Cerebellar nuclear complex (tissue), 1 donor: ENCODE measurements at places on chromosomes 16 and 17.

GRCh38 chr17:83125515-83126274 lies 46.3 kb downstream of the METRNL start:
- DNase-seq: no peak

- no peak for DNase-seq
Observed at GRCh38 chr17:71842986-71843385, 277.8 kb upstream of the SOX9 start.

DNA sequence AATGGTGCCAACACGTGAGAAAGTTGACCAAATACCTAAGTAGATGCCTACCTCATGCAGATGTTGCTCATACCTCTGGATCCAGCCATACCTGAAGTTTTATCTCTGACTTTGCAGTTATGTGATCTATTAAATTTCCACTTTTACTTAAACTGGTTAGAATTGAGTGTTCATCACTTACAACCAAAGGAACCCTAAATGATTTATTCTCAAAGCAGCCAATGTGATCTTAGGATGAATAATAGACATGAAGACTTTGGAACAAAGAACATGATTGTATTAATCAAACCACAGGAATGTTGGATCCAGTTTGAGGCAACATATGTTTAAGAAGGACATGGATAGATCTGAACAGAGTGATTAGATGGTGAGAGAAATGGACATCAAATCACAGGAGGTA lies 68.7 kb downstream of the IRX6 start:
- no peak for DNase-seq

DNA sequence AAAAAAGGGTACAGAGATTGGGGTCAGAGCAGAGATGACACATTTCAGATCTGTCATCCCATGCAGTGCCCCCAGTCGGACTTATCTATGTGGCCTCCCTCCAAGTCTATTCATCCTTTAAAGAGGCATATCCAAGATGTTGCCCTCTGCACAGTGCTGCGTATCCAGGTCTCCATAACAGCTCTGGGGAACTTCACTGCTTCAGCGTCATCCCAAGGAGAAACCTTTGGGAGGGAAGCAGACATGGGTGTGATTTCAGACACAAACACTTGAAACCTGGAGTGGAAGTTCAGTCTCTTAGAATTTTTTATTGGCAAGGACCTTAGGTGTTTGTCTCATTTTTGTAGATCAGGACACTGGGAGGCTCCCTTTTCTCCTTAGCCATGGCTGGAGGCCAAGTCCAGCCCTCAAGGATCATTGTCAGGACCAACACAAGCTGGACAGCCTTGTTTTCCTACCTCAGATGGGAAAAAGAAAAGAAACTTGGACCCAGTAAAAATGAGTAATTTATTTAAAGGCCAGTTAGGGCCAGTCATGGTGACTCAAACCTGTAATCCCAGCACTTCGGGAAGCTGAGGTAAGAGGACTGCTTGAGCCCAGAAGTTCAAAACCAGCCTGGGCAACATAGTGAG lies 23.9 kb upstream of the NLK start:
- DNase-seq: no peak

- DNase-seq: no peak
Observed at GRCh38 chr16:47461598-47462266, 601 bp downstream of the PHKB start.

DNA sequence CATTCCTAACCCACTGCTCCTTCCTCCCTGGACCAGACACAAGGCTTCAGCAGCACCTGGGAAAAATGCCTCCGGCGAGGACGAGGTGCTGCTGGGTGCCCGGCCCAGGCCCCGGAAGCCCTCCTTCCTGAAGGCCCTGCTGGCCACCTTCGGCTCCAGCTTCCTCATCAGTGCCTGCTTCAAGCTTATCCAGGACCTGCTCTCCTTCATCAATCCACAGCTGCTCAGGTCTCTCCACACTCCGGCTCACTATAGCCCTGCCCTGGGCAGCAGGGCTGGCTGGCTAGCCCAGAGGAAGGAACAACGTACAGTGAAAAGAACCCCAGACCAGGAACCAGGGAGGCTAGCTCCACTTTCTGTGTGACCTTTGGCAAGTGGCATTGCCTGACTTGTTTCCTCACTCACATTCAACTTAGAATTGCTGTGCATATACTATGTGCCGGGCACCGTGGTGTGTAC lies 26.2 kb downstream of the ABCC3 start:
- DNase-seq: no peak

- no peak for DNase-seq
Observed at GRCh38 chr16:12798846-12799245, 4.8 kb downstream of the CPPED1 start.

DNA sequence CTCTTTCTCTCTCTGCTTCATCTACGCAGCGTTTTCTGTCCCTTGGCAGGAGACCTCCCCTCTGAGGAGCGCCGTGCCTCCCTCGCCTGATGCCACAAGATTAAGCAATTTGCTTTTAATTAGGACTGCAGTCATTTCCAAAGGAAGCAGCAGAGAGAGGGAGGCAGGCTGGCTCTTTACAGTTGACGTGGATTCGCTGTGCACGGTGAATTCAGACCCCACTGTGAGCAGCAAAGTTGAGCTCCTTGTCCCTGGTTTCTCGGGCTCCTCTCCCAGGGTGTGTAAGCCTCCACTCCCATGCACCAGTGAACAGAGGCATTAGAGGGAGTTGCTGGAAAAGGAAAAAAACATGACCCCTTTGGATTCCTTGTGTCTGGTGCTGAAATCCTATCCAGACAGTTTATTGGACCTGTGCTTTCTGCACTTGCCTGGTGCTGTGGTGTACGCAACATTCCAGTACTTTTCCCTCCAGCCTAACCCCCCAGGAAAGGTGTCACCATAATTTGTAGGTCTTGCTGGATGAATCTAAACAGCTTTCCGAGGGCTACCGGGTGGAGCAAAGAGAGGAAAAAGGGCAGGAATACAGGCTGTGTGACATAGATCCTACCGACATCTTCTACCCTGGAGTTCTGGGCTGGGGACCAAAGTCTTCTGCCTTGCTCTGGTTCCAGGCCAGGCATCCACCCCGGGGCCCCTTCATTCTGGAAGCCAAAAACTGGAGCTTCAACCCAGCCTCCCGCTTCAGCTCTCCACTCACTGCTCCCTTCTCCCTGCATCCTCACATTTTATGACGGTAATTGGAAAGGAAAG lies 171.0 kb downstream of the MAF start:
- no peak for DNase-seq

- DNase-seq: no peak
Observed at GRCh38 chr16:12081048-12081404, 104.5 kb downstream of the SNX29 start.

GRCh38 chr16:30894540-30895368 lies 877 bp upstream of the BCL7C start:
- no peak for DNase-seq

DNA sequence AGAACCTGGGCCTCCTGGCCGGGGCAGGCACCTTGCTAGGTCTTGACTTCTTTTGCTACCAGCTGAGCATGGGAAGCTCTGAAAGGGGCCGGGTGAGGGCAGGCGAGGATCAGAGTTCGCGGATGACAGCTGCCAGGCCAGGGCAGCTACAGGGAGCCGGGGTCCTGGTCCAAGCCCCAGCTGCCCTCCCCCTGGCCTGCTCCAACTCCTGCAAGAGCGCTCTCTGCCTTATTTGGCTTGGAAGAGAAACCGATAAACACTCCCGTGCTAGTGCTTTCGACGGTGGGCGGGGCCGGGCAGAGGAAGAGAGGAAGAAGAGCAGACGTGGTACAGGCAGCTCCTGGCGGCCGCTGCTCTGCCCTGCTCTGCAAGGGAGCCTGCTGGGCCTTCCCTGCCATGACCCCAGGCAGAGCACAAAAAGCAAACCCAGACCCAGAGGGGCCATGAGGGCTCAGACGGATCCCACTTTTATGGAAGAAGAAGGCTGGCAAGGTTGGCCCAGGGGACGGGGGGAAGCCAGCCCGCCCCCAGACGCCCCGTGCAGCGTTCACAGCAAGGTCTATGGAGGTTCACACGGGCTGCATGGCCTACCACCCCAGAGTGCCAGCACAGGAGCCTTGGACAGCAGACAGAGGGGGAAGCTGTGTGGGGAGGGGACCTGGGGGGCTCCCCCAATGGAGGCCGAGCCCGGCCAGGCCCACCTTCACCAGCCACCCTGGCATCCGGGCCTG lies 25.6 kb downstream of the PIEZO1 start:
- no peak for DNase-seq

DNA sequence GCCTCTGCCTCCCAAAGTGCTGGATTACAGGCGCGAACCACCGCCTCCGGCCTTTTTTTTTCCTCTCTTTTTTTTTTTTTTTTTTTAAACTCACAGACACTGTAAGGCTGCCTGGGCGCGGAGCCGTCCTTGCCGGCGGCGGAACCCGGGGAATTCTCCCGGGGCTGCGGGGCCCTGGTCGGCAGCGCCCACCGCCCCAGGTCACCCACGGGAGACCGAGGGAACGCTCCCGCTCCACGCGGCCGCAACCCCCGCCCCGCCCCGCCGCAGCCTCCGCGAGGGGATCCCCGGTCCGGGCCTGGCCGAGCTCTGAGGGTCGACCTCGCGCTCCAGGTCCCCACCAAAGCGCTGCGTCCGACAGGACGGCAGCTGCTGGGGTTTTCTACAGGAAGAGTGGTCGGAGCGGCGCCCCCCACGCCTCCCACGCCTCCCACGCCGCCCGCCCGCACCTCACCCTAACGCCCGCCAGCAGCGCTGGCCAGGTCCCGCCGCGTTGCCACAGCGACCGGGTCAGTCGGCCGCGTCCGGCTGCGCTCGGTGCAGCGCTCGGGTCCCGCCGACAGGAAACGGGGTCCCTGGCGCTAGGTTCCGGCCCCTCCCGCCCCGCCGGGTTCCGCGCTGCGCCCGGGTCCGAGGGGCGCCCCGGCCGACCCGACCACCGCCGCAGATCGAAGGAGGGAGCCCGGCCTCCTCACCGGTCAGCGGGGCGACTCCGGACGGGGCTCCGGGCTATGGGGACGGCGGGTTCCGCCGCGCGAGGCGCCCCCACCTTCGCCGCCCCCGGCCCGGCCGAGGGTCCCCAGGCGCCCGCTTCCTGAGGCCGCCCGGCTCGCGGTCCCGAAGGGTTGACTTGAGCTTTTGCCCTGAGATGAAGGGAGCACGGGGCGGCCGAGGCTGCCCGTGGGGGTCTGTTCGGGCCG lies at the start of gene CCDC57:
Gene CCDC57, minus strand, starts transcription at position 512 of the 920 bp plus-strand sequence. CDS start 10,898 bp downstream, outside the sequence.
- no peak for DNase-seq

- DNase-seq: no peak
Observed at GRCh38 chr17:9957244-9957643, 52.2 kb upstream of the RCVRN start.

DNA sequence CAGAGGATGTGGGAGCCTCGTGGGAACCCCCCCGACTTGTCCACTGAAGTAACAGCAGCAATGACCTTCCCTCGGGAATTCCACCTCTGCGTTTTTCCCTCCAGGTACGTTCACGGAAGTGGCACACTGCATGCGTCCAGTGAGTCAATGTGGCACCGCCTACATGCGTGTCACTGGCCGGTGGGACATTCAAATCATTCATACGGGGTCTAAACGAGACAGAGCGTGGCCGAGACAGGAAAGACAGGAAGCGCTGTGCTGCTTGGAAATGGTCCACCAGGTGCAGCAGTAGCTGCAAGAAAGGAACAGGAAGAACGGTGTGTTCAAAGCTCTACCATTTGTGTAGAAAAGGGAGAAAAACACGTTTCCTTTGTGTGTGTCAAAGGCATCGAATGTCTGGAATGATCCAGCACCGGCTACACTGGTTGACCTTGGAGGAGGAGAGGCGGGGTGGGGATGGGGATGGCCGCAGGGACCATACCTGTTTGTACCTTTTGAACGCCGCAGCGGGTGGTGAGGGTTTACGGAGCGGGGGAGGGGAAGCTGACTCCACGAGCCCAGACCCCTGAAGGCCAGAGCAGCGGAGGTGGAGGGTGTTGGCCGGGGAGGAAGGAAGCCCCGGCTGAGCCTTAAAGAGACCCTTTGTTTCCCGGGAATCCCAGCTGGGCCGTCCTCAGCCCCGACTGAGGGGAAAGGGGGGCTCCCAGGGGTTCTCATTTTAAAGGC lies 1.7 kb upstream of the PGAP6 start:
- no peak for DNase-seq

- no peak for DNase-seq
Observed at GRCh38 chr17:19546289-19547065, 12.8 kb downstream of the SLC47A1 start.

DNA sequence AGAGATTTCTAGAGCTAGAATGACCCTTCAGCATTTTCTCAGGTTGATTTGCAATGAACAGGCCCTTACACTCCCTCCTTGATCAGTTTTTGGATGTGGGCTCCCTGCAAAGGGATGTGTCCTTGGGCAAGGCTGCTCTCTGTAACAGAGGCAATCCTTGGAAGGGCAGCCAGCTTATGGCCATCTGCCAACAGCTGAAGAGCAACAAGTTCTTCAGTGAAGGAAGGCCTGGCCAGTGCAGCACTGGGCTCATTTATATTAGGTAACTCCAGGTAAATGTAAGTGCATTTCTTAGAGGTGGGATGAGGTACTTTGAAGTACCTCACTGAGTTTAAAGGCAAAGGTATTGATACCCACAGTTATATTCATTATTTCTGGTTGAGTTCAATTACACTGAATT lies 114.3 kb upstream of the KCNJ16 start:
- no peak for DNase-seq

DNA sequence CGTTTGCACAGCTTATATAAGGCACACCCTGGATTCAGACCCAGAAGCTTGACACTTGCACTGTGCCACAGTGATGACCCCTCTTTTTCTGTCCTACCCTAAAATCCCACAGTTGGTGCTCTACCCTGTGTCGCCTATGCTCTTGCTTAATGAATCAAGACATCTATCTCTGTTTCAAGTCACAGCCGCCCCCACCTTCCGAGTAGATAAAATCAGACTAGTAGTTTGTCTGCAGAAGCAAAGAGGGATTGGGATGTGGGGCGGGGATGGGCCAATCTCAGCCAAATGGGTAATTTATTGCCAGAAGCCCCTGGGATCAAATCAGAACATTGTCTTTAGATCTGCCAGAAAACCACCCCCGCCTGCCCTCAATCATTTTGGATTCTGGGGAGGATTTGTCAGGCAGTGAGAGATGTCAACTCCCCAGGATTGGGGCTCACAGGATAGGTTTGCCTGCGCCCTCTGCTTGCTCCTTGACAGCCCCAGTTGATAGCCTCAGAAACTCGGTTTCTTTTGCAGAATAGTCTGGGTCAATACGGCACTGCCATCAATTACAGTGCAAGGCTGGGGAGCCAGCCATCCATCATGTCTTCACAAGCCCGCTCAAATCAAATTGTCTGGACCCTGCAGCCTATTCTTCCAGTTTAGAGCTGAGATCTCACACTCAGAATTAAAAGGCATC lies 520.8 kb downstream of the GRIN2A start:
- no peak for DNase-seq

DNA sequence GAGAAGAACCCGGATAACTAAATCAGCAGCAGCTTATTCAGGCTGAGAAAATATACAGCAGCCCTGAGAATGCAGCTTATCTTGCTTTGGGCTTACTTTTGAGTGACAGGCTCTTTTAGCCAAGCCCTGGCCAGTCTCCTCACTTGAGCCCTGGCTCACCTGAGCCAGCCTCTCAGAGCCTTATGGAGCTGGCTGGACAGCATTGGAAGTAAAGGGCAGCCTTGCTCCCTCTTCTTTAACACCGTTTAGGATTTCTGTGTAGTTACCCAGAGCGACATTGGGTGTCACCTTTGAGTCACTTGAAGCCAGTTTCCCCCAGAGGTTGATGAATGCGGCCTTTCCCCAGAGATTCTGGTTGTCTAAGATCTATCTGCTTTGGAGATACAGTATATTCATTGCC lies 7.7 kb upstream of the NPIPB2 start:
- no peak for DNase-seq
